Mucosa of descending colon (tissue), 3 donors: ENCODE measurements at places on chromosomes 2 and 18. TPM values are rescaled to one million over a fixed set of nuclear protein-coding genes. Genes with fewer than 3 reads are reported as not detected.

GRCh38 chr2:128322715-128323554, 4.3 kb upstream of the HS6ST1 start:
- DNase-seq, result no peak

Gene FHOD3
- total RNA-seq, result 2.7 TPM

DNA sequence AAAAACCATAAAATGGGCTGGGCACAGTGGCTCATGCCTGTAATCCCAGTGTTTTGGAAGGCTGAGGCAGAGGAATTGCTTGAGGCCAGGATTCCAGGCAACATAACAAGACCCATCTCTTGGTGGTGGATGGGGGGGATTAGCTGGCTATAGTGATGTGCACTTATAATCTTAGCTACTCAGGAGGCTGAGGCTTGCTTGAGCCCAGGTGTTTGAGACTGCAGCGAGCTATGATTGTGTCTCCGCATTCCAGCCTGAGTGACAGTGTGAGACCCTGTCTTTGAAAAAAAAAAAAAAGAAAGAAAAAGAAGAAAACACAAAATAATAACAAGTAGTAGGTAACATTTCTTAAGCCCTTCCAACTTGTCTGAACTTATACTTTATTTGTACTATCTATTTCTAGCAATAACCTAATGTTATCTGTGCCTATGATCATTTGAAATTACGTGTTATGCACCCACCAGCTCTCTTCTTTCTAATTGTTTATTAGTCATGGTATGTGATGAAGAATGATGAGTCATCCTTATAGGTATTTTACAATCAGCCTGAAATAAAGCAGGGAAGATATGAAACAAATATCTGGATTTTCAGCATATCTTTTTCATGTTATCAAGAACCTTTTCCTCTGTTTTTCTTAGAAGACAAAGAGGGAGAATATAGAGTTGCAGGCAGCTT, 129.3 kb upstream of the UNC80 start:
- no peak for DNase-seq

- peak; percentile 89 for DNase-seq
Observed at GRCh38 chr18:61581578-61582201, 248.5 kb downstream of the CDH20 start.

- DNase-seq, result no peak
Observed at GRCh38 chr2:98901702-98902101, 34.3 kb downstream of the CRACDL start.

DNA sequence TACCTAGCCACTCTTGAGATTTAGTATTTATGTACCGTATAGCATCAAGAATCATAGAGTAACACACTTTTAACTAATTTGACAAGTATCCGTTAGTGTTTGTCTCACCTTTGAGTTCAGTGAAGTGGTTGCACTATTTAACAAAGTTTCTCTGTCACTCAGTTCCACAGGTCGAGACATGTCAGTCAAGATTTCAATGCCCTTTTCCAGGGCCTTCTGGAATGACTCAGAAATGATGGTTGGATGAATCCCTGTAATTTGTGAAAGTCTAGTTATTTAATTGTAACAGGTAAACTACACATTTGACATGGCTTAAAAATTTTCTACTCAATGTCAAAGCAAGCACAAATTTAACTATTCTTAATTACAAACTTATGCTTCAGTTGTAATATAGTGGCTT, 9.7 kb downstream of the CCT4 start:
- no peak for DNase-seq

Gene IL36RN
- not detected for total RNA-seq

- peak; percentile 45 for DNase-seq
Observed at GRCh38 chr18:10051877-10052631, 138.2 kb downstream of the VAPA start.

Gene ANKAR
- 7.8 TPM for total RNA-seq

GRCh38 chr2:244547-244946, 19.3 kb downstream of the SH3YL1 start:
- DNase-seq, result no peak

- no peak for DNase-seq
Observed at GRCh38 chr2:194363295-194363694, 1293.7 kb upstream of the SLC39A10 start.

GRCh38 chr2:29495536-29496060, 380.4 kb downstream of the CLIP4 start:
- DNase-seq, result no peak

Gene SCN7A
- 7.5 TPM for total RNA-seq
